Renal pelvis (tissue), 12 donors: ENCODE measurements at places on chromosomes 5 and 9. TPM values are rescaled to one million over a fixed set of nuclear protein-coding genes. Genes with fewer than 3 reads are reported as not detected.

Gene CDH6
- 49.5 TPM for polyA plus RNA-seq

Gene CNTLN
- polyA plus RNA-seq: 11.8 TPM

Gene MARCOL
- polyA plus RNA-seq: not detected

Gene PCDHB9
- polyA plus RNA-seq: 4.1 TPM

Gene EIF4E1B
- polyA plus RNA-seq: 0.10 TPM

Gene PPP2R2B
- polyA plus RNA-seq: 13.4 TPM

Gene CNTNAP3
- polyA plus RNA-seq: 6.2 TPM

Gene DMRTA1
- polyA plus RNA-seq: 1.1 TPM

Gene GPR21
- 0.25 TPM for polyA plus RNA-seq

Gene FAXDC2
- 39.3 TPM for polyA plus RNA-seq

Gene CDH9
- 7.2 TPM for polyA plus RNA-seq

Gene FST
- polyA plus RNA-seq: 28.8 TPM

Gene CDC25C
- polyA plus RNA-seq: 7.5 TPM

Gene RUSC2
- polyA plus RNA-seq: 20.7 TPM

Gene QRFP
- 0.58 TPM for polyA plus RNA-seq

Gene BAAT
- polyA plus RNA-seq: 0.47 TPM

Gene TRIM36
- 2.6 TPM for polyA plus RNA-seq

Gene CEP78
- 37.3 TPM for polyA plus RNA-seq

Gene SPATA31E1
- not detected for polyA plus RNA-seq

- no peak for DNase-seq
Observed at GRCh38 chr5:146193285-146193684, 10.1 kb upstream of the RBM27 start.

DNA sequence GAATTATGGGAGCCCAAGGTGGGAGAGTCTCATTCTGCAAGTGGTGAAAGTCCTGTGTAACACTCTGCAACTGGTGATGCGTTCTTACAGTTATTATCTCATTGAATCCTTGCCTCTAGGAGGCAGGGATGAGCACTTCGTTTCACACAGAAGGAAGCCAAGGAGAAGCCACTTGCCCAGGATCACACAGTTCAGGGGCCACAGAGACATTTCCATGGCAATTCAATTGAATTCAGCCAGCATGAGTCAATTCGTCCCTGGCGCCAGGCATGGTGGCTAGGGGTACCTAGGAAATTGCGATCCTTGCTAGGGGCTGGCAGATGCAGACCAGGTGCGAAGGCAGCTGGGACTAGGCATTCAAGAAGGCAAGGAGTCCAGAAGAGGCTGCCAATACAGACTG lies 26.2 kb downstream of the LHX2 start:
- no peak for DNase-seq

DNA sequence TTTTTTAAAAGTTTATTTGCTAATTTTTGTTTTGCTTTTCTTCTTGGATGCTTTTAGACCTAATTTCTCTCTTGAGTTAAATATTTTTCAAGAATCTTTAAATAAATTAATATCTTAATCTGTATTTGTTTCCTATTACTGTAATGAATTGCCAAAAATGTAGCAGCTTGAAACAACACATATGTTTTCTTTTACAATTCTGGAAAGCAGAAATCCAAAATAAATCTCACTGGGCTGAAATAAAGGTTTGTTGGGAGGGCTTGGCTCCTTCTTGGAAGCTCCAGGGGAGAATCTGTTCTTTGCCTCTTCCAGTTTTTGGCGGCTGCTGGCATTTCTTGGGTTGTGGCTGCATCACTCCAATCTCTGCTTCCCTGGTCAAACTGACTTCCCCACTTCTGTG lies 658.1 kb upstream of the ARRDC3 start:
- no peak for DNase-seq

DNA sequence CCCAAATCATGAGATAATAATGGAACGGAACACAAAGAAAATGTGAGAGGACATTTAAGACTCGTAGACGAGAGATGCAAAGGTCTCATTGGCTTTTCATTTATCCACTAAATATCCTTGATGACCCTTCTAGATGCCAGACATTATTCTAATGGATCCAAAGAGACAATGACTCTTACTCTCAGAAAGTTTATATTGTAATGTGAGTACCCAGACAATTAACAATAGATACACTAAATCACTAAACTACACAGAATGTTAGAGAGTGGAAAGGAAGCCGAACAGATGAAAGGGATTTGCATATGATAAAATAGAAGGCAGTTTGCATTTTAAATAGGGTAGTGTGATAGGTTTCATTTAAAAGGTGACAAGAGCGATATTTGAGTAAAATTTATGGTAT lies 973.3 kb downstream of the TAF11L14 start:
- DNase-seq: no peak

- DNase-seq: no peak
Observed at GRCh38 chr5:52010454-52010853, 627.2 kb downstream of the ISL1 start.

GRCh38 chr9:78927099-78927940 lies 630.4 kb downstream of the PSAT1 start:
- no peak for DNase-seq

- no peak for DNase-seq
Observed at GRCh38 chr5:158553962-158554336, 545.8 kb downstream of the EBF1 start.

DNA sequence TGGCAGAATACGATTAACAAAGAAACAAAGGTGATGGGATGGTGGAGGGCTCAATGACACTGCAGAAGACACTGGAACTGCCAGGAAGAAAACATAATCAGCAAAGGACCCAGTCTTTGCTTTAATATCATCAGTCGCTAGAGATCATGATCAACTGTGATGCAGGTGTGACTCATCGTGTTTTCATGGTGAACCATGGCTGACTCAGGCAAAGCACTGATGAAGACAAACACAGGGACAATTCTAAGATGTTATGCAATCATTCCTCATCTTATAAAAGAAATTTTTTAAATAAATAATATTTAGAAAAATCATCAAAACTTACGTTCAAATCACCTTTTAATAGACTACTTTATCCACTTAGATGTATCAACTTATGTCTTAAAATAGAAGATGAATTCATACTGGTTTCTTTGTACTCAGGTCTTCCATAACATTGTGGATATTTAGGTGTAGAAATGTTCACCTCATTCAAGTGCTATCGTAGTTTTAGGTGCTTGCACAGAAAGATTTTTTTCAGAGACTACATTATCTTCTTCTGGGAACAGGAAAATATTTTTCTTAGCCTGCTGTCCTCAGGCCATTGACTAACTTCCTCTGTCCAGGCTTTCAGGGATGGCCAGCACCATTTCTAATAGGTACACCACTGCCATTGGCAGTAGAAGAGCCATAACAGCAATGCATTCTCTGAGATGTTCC lies 673.4 kb upstream of the MEF2C start:
- DNase-seq: no peak

- no peak for DNase-seq
Observed at GRCh38 chr9:86788456-86788855, 158.8 kb downstream of the GAS1 start.

- DNase-seq: no peak
Observed at GRCh38 chr5:106860398-106861044, 810.2 kb downstream of the EFNA5 start.

- no peak for DNase-seq
Observed at GRCh38 chr5:178291969-178292825, 59.6 kb upstream of the PHYKPL start.

GRCh38 chr9:131417264-131418142 lies 23.6 kb downstream of the PRRC2B start:
- no peak for DNase-seq

DNA sequence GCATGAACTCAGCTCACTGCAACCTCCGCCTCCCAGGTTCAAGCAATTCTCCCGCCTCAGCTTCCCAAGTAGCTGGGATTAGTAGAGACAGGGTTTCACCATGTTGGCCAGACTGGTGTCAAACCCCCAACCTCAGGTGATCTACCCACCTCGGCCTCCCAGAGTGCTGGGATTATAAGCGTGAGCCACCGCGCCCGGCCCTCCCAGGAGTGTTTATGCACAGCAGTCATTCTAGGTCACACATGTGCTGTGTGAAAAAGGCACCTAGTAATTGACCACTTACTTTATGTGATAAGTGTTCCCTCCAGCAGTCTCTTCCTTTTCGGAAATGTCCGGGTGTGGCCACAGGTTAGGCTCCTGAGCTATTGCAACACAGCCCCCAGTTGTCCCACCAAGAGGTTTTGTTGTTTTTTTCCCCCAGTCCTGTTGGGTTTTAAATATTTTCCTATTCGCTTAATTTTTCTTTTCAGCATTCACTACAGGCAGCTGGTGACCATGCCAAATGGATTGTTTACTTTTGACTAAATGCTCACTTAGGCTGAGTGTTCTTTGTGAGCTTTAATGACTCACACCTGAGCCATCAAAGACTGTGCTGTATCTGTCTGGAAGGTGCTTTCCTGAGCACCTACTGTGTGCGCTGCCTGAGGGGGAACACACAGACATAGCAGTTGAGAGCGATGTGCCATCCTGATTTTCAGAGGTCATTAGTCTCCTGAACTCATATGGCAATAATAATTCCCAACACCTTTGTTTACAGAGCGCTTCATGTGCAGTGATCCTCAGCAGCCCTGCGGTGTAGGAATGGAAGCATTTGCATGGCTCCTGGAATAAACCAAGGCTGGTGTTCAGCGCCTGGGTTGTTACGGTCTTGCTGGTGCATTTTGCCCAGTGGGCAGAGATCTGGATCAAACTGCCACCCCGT lies 94.3 kb downstream of the MVB12B start:
- no peak for DNase-seq

GRCh38 chr9:97704345-97704677 lies 7.2 kb upstream of the XPA start:
- DNase-seq: no peak

GRCh38 chr5:145463634-145464033 lies 371.5 kb downstream of the PRELID2 start:
- no peak for DNase-seq

GRCh38 chr9:98018347-98018746 lies 35.2 kb downstream of the ANP32B start:
- DNase-seq: no peak

- DNase-seq: peak; percentile 69
Observed at GRCh38 chr5:172616730-172617129, 24.3 kb upstream of the NEURL1B start.

- DNase-seq: peak; percentile 90
Observed at GRCh38 chr9:115117999-115118878, at the start of gene TNC. Gene TNC, minus strand, starts transcription at chr9:115118157. Its CDS starts 27,139 bp downstream, at chr9:115091018.

- no peak for DNase-seq
Observed at GRCh38 chr9:78620303-78620702, 323.4 kb downstream of the PSAT1 start.

- DNase-seq: no peak
Observed at GRCh38 chr5:127609957-127610356, 38.9 kb upstream of the CTXN3 start.

- no peak for DNase-seq
Observed at GRCh38 chr5:93623153-93623552, 40.1 kb downstream of the NR2F1 start.

DNA sequence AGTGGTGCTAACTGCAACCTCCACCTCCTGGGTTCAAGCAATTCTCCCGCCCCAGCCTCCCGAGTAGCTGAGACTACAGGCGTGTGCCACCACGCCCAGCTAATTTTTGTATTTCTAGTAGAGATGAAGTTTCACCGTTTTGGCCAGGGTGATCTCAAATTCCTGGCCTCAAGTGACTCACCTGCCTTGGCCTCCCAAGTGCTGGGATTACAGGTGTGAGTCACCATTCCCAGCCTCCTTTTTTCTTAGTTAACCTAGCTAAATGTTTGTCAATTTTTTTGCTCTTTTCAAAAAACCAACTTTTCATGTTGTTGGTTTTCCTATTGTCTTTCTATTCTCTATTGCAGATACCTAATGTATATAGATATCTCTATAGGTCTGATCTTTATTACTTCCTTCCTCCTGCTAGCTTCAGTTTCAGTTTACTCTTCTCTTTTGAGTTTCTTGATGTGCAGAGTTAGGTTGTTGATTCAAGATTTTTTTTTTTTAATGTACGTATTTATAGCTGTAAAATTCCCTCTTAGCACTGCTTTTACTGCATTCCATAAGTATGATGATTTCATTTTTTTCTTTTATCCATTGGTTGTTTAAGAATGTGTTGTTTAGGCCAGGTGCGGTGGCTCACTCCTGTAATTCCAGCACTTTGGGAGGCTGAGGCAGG lies 32.9 kb downstream of the FGD3 start:
- no peak for DNase-seq

GRCh38 chr9:135365013-135365768 lies 114.4 kb upstream of the PPP1R26 start:
- no peak for DNase-seq

GRCh38 chr5:135203593-135204036 lies 169.6 kb upstream of the PITX1 start:
- DNase-seq: no peak

DNA sequence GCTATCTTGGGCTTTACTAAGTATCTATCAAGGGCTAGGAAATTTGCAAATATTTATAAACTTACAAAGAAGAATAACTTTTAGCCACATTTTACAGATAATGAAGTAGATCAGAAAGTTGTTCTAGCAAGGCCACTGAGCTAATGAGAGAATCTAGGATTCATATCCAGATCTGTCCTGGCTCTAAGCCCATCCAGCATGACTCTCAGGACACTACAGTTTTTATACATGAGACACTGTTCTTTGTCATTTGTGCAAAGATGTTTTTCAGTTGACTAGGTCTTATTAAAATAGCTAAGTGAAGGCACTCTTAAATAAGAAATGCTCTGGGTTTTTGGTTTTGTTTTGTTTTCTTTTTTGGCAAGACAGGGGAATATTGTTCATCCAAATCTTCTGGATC lies 273.1 kb downstream of the GABRB2 start:
- DNase-seq: no peak

DNA sequence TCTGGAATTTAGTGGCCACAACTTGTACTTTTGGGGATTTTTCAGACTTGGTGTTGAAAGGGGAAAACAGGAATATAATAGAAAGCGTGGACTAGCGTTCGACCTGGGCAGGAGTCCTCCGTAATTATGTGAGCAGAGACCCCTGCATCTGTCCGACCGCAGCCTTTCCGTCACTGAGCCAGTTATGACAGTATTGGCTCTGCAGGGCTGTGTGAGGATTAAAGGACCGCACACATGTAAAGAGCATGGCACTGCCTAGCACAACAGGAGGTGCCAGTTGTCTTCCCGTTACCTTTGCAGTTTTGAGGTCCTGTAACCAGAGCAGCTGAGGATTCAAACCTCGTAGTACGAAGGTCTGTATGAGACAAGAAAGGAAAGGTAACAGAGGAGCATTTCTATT lies 1.2 kb downstream of the B4GALT7 start:
- no peak for DNase-seq

GRCh38 chr9:128190013-128190412 lies 1.4 kb downstream of the CIZ1 start:
- no peak for DNase-seq
